ENCODE measurements at places on chromosomes 5 and 9.
A peak's percentile ranks its signal among the peaks of the same experiment; 100 is the strongest.

DNA sequence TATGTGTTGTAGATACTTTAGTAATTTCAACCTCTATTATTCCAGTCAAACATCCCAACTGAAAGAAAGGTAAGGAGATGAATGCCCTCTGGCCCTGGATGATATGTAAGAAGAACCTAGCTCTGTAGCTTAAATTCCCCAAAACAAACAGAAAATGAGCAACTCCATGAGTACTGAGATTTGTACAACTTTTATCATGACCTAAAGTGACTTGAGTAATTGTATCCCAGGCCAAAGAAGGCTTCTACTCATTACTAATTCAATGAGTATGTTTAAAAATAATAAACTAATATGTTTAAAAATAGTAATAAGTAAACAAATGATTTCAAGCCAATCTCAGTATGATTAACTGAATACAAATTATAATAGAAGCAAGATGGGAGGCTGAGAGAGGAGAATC lies 414.0 kb upstream of the ACTBL2 start:
- DNase-seq, result no peak

- no peak for DNase-seq
These were observed 491 bp downstream of the APC start for GRCh38 chr5:112738191-112738560.

- DNase-seq, result peak; percentile 81
These were observed 2.7 kb downstream of the GCNT4 start for GRCh38 chr5:75049456-75050351.

DNA sequence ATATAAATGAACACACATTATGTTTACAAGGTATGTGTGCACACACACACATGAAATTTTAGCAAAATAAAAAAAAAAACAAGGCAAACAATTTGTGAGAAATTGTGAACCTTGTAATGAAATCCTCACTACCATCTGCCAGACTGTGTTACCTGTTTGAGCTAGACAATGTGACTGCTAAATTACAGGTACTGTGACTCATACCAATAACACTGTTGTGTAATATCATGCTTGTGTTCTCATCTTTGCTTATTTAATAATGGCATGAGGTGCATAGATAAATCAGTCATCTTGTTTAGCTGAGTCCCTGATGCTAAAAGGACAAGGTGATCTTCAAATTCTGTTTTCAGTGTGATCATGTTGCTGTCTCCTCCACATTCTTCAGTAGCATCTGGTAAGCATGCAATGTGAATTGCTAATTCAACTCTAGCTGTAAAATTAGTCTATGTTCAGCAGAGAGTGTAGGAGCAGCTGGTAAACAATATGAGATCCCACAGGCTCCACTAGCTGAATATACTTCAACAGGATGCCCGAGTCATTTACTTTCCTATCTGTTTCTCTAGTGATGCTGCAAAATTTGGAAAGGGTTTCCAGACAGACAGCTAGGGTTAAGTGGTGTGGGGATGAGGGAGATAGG lies 966.3 kb upstream of the C9orf72 start:
- peak; percentile 71 for DNase-seq

DNA sequence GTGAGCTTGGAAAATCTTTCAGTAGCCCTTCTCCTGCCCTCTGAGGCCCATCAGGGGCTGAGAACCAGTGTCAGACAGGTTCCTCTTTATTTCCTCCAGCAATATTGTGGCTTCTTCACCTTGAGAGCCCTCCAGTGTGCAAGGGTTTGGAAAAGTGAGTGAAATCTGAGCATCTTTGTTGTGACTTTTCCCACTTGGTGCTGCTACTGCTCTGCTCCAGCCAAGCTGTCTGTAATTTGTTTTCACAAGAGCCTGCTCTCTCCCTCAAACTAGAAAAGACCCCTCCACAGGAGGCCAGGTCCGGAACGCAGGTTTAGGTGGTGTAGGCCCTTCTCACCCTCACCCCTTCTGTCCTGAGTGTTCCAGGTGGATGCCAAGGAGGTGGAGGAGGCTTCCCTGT lies 57.4 kb upstream of the SPRY4 start:
- no peak for DNase-seq

- DNase-seq, result no peak
These were observed 57.9 kb downstream of the LNPEP start for GRCh38 chr5:96993760-96994159.

- DNase-seq, result no peak
These were observed 18.0 kb upstream of the TRIM32 start for GRCh38 chr9:116668970-116669695.

DNA sequence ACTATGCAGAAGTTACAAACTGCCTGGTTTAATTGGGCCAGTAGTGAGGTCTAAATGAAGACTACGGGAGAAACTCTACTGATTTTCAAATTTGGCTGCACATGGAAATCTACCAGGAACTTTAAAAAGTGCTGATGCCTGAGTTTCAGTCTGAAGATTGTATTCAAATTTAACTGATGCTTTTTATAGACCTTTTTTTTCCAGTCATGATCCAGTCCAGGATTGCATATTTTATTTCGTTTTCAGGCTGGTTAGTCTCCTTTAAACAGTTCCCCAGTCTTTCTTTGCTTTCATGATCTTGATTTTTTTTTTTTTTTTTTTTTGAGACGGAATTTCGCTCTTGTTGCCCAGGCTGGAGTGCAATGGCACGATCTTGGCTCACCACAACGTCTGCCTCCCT lies 23.7 kb upstream of the SPZ1 start:
- no peak for DNase-seq

GRCh38 chr5:154190595-154191304 lies at the start of gene GALNT10:
TSS of gene GALNT10 (plus strand) at chr5:154190733. CDS start at chr5:154190867, 134 bp downstream.
- peak; percentile 68 for DNase-seq

- no peak for DNase-seq
These were observed 88.0 kb downstream of the FNBP1 start for GRCh38 chr9:129954868-129955550.

- DNase-seq, result no peak
These were observed 814 bp downstream of the PLCXD3 start for GRCh38 chr5:41509399-41510175.

DNA sequence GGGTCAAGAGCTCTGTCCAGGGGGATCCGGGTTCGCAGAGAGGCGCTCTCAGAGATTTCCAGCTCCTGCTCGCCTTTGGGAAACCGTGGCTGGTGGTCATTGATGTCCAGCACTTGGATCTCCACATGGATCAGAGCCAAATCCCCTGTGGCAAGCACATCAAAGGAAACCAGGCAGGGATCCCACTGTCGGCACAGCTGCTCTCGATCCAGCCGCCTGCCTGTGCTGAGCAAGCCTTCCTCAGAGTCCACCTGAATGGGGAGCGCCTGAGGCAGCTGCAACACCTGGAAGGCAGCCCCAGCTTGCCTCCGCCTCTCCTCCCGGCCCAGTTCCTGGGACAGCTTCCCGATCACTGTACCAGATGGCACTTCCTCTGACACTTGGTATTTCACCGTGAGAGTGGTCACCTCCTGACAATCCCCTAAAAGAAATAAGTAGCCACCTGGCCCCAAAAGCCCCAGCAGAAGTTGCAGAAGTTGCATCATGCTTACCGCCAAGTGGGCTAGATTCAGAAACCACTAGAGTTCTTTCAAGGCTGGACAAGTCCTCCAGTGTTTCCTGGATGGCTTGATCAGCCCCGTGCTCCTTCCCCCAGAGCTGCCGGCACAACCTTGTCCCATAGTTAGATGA lies 520 bp downstream of the PCDH12 start:
- no peak for DNase-seq

Data from MCF 10A (cell line).